ENCODE measurements at places on chromosomes 16 and 17.

GRCh38 chr16:4376126-4376892 lies 4.7 kb downstream of the VASN start:
- DNase-seq: no peak

- DNase-seq: no peak
Measured at GRCh38 chr16:66470556-66470955, 43.5 kb downstream of the BEAN1 start.

DNA sequence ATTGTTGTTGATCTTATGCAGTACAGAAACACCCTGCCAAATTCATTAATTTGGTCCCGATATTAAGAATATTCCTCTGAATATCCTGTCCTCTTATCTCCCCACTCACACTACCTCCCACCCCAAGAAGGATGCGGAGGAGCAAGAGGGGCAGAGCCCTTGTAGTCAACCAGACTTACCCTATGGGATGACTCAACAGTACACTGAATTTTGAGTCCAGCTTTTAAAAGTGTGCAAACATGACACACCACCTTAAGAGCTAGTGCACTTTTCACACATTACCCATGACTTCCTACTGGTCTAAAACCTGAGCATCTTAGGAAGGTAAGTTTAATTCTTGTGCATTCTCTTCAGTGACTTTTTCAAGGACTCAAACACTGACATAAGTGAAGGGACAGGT lies 9.5 kb downstream of the USP22 start:
- DNase-seq: no peak

DNA sequence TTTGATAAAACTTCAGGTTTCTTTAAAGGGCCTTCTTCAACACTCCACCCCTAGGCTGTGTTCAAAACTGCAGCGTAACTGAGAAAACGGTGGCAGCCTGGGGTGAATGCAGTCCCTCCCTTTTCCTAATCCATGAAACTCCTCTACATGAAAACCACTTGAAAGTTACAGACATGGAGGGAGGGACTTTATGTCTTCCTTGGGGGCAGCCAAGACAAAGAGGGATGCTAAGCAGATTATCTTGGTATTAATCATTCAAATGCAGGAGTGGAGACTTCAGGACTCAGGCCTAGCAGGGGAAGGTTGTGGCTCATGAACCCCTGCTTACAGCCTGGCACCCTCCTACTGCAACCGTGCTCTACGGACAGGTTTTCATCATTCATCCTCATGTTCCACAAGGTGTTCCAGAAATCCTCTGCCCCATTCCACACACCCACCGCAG lies 46.8 kb downstream of the RNF112 start:
- no peak for DNase-seq

GRCh38 chr17:50634224-50634914 lies at the start of gene ABCC3:
ABCC3 (plus strand) TSS chr17:50634881; CDS start chr17:50634937, 56 bp downstream.
- DNase-seq: no peak

DNA sequence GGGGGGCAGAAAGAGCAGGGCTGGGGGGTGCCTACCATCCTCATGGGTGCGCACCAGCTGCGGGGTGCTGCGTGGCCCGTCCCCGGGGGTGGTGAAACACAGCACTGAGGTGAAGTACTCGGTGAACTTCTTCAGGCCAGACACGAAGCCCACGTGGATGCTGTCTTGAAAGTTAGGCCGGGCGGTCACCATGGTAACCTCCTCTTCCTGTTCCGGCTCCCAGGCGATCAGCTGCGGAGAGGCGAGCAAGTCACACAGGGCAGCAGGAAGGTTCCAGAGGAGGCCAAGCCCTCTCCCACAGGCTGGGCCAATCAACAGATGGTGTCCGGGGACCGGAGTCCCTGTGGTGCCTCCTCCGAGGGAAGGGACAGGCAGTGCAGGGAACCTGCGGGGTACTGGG lies 90.1 kb upstream of the CDC42EP4 start:
- no peak for DNase-seq

DNA sequence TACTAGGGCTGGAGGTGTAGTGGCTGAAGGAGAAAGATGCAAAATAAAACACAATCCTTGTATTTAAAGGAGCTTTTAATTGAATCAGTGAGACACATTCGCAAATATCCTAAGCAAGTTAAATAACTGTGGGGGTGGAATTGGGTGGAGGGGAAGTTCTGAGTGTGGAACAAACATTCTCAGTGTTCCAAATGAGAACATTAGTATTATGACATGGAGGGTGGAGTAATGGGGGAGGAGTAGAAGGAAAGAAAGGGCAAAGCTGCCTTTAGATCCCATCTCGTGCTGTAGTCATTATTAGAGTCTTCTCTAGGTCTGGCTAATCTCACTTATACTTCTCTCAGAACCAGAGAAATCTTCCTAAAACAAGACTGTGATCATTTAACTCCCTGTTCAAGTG lies 169.7 kb downstream of the ANKFN1 start:
- no peak for DNase-seq

GRCh38 chr17:77213778-77214132 lies 73.0 kb downstream of the SEC14L1 start:
- DNase-seq: no peak

GRCh38 chr17:62994931-62995330 lies 28.9 kb downstream of the TANC2 start:
- no peak for DNase-seq

DNA sequence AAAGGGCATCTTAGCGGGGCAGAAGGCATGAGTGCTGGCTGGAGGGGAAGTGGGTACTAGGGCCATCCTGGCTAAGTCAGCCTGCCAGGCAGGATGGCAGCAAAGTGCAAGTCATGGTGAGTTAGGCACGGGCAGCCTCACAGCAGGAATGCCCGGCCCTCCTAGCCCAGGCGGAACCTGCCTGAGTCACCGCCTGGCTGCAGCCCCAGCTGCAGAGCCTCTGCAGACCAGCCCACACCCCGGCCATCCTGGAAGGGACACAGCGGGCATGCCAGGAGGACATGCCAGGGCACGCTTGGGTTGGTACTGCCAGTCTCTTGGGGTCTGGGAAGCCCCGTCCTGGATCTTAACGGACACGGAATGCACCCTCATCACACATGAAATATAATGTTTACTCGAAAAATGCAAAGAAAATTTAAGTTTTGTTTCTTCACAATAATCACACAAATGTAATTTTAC lies 5.0 kb upstream of the ALDH3A1 start:
- DNase-seq: no peak

GRCh38 chr17:17445925-17446665 lies 30.7 kb upstream of the MED9 start:
- no peak for DNase-seq

DNA sequence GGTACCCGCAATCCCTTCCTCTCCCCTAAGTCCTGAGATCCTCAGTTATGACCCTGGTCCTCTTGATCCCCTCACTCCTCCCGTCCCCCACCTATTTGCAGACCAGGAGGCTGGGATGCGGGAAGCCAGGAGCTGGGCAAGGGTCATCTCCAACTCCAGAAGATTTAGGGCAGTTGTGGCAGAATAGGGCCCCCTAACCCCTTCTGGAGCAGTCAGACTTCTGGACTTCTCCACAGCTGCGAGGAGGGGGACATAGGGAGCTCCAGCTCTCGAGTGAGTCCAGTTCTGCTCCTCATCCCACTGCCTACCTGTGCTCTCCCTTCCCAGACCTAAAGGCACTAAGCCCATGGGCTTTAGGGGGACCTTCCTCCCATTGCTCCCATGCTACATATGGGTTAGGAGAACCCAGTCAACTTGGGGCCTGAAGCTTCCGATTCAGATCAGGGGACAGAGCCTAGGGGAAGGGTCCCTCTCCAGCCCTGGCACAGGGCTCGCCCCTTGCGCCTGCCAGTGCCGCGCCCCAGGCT lies 1.3 kb downstream of the WNK4 start:
- no peak for DNase-seq

DNA sequence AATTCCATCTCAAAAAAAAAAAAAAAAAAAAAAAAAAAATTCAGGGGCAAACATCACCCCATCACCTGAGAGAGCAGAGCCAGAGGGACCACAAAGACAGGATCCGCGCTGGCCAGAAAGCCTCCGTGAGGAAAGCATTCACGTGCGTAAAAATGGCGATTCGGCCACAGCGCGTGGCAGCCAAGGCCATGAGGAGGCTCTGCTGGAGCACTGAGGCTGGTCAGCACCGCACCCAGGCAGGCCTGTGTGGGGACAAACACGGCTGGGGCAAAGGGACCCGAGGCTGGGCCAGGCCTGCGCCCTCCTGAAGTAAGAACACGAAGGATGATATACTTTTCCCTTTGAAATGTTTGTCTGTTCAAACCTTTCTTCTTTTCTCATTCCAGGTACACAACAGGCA lies 45.2 kb downstream of the MAP1LC3B start:
- no peak for DNase-seq

GRCh38 chr17:48997827-48998586 lies 822 bp downstream of the IGF2BP1 start:
- no peak for DNase-seq

DNA sequence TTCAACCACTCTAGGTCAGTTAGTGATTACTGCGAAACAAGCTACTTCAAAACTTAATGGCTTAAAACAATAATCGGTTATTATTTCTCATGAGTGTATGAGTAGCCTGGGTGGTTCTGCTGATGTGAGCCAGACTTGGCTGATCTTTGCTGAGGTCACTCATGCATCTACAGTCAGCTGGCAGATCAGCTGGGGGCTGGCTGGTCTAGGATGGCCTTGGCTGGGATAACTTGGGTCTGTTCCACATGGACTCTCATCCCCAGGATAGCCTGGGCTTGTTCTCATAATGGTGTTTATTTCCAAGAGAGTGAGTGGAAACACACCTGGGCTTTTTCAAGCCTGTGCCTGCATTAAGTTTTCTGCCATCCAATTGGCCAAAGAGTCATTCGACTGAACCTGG lies 13.0 kb downstream of the CCDC182 start:
- no peak for DNase-seq

DNA sequence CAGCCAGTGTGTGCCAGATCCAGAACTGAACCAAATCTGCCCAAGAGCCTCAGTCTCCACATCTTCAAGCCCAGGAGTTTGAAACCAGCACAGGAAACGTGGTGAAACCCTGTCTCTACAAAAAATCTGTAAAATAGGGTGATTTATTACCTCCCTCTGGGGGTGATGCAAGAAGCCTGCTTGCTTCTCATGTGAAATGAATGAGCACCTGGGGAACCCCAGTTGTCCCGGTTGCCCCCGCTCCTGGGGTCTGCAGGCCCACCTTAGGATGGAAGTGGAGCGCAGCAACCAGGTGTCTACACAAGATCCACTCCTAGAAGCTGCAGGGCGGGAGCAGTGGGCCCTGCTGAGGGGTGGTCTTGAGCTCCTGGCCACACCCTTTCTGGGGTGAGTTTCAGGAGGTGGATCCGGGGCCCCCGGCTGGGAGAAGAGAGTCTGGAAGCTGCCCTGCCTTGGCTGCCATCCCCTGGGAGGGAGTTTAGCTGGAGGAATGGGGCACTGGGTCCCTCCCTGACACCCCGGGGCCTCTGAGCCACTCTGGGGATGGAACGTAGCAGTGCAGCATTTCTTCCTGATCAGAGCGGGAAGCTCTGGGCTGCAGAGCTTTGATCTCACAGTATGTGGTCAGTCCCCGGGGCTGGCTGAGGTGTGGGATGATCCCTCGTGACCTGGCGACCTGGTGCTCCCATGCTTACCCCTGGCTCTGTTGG lies 117.8 kb downstream of the RAB11FIP4 start:
- DNase-seq: no peak

DNA sequence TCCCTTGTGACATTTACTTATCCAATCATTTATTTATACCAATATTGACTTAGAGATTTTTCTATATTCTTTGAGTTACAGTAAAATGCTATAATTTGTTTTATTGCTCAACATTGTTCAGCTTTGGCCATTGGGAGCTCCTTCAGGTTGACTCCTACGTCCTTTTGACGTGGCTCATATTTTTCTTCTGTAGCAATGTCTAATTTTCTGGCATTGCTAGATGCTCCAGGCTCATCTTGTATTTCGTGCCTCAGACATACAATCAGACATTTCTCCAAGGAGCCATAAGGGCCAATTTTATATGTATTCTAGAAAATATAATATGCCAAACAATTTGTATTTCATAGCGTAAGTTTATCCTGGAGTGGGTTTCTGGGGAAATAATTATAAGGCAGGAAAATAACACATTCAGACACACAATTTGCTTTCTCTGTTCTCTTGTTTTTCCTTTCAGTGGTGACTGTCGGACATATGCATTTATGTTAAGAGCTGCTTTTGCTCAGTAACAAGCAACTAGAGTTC lies 355.1 kb upstream of the MON1B start:
- DNase-seq: no peak

DNA sequence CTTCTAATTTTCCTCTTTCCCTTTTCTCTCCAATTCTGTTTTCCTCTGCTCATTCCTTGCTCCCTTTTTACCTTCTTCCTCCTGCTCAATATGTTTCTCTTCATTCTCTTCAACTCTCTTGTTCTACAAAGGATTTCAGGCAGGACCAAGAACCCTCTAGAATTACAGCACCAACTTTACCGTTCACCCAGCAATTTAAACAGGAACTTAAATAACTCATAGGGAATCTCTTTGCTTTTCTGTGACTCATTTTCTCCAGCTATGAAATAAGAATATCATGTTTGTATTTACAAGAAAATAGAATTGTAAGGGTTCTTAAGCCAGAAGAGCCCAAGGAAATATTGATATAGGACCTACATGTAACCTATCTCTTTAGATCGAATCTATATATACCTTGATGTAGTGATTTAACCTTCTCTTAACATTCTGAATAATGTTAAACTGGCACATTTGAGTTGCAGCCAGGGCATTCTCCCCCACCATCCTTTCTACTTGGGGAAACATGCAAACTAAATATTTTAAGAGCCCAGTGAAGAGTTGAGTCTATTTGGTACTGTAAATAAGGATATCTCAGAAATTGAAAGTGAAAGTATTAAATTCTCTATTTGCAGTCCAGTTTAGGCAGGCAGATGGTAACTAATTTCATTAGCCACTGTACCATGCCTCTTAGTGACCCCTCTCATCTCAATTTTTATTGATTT lies 137.0 kb downstream of the ANKFN1 start:
- no peak for DNase-seq

- no peak for DNase-seq
Measured at GRCh38 chr16:85626191-85626981, 13.3 kb downstream of the GSE1 start.

- DNase-seq: no peak
Measured at GRCh38 chr17:9931144-9931741, 26.2 kb upstream of the RCVRN start.

DNA sequence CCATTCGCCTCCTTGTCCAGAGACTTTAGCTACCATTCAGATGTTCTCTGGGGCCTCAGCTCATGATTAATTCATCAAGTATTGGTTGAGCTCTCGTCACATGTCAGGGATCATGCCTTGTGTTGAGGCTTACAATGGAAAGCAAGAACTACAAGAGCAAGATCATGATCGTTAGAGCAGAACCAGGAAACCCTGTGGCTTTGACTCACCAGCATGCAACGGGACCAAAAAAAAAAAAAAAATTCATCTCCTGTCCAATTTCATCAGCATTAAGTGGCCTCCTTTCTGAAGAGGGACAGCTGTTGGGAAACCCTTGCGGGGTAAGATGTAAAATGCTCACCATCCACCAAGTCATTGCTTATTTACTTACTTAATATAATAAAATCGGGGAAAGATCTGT lies 12.1 kb upstream of the USP10 start:
- no peak for DNase-seq

DNA sequence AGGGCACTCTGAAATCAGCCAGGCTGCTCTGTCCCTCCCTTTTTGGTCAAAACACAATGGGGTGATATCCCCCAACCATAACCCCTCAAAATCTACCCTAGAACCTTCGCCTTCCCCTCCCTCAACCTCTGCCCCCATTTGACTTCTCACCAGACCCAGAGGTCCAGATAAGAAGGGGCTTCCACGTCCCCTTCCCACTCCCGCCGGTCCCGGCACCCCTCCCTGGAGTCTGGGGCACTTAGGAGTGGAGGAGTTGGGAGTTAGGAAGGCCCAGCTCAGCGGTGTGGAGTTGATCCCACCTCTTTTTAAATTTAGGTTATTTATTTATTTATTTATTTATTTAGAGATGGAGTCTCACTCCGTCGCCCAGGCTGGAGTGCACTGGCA lies 619 bp upstream of the TMEM92 start:
- DNase-seq: no peak
